Eye (tissue), 1 donor: ENCODE measurements at places on chromosomes 1 and 21.

DNA sequence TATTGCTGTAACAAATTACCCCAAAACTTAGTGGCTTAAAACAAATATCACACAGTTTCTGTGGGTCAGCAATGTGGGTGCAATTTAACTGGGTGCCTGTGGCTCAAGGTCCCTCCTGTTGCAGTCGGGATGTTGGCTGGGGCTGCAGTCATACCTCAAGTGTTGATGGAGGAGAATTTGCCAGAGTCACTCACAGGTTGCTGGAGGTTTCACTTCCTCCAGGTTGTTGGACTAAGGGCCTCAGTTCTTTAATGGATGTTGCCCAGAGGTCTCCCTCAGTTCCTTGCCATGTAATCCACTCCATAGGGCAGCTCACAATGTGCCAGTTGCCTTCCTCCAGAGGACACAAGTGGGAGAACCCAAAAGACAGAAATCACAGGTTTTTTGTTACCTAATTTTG is 2.5 kb upstream of the TAF13 start:
- no peak for DNase-seq

DNA sequence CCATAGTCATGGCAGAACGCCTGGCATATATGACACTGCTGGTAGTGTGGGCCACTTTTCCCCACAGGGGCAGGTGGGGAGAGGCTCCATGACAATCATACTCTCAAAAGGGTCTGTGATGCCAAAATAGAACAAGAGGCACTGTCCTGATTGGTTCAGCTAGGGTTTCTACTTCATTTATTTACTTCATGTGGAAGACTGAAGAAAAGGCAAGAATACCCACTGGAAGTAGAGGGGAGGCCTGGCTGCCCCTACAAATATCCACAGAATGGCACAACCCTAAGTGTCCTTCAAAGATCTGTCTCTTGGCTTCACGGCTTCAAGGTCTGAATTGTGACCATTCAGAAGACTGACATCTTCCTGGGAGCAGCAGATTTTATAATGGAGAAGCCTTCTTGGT is 4.5 kb upstream of the SFT2D2 start:
- no peak for DNase-seq

GRCh38 chr1:247966532-247967204 is 1.6 kb downstream of the OR2AK2 start:
- DNase-seq = no peak

- DNase-seq = peak; percentile 88
These were observed 23.5 kb downstream of the MTARC1 start for GRCh38 chr1:220810179-220810653.

DNA sequence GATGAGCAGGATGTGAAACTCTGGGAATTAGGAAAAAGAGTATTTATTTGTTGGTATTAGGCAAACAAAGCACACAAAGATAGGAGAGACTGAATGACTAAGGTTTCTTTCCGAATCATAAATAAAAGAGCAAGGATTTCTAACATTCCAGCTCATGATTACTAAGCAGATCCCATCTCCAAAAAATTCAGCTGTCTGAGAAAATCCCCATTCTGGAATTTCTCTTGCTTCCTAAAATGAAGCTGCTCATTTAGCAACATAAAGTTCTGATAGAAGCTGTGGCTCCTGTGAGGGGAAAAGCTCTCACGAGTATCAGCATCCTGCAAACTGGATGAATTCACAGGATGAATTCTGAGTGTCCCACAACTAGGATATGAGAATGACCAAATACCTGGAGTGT is 6.7 kb upstream of the SH2D5 start:
- DNase-seq = no peak

- DNase-seq = peak; percentile 16
These were observed 5.5 kb downstream of the SCNN1D start for GRCh38 chr1:1285611-1286311.

DNA sequence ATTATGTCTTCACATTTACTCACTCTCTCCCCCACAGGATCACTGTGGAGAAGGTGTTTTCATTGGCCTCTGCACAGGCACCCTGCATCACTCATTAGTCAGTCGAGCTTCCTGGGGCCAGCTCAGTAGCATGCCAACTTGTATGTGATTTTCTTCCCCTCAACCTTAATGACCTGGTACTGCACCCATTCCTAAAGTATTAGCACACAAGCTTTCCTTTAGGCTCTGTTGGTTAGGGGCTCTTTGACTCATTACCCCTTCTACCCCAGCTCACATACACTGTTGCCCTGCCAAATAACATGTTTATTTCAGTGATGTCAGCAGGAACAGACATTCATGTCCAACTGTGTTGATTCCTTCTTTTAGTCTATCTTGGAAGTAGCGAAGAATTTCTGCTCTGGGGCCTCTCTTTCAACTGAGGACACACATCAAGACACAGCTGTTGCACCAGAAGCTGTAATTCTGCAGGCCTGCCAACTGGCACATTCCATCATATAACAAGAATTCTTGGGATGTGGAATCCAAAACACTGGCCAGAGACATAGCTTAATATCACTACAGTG is 603.5 kb upstream of the ADAMTS5 start:
- peak; percentile 67 for DNase-seq

GRCh38 chr1:53525595-53525994 is 66.4 kb downstream of the DMRTB1 start:
- DNase-seq = no peak

- no peak for DNase-seq
These were observed 7.6 kb downstream of the MAN1C1 start for GRCh38 chr1:25624156-25624555.

- no peak for DNase-seq
These were observed 65.2 kb upstream of the VAMP3 start for GRCh38 chr1:7705908-7706216.

GRCh38 chr1:74686928-74687327 is 13.3 kb upstream of the ERICH3 start:
- DNase-seq = peak; percentile 52
